ENCODE measurements at places on chromosomes 6 and 20.

- DNase-seq: no peak
Observed at GRCh38 chr6:161265975-161266374, 7.9 kb downstream of the AGPAT4 start.

DNA sequence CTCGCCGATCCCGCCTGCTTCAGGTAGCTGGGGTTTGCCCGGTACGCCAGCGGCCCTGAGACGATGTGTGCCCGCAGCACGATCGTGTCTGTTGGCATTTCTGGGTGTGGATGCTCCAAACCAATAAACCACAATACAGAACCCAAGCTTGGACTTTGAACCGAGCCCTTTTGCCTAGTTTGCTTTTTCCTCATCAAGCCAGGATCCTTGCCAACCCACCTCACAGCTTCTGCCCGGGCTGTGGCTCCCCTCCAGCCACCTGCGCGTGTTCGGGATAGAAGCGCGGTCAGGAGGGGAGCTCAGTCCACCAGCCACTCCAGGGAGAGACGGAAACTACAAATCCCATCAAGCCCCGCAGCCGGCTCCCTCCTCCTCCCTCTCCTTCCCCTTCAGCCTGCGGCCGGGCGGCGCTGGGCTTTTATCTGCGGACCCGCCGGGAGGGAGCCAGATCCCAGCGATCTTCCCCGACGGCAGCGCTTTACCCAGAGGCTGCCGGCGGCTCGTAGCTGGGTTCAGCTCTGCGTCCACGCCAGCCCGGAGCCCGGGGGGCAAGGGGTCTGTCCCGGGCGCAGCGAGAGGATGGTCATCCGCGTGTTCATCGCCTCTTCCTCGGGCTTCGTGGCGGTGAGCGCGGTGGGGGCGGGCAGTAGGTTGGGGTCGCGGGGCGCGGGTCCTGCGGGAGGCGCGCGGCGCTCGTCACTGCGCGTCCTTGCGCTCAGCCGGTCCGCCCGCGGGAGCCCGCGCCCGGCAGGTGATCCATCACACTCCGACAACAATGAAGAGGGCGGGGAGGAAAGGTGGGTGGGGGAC lies at the start of gene SH3BGRL2:
SH3BGRL2 (plus strand) TSS at position 447 of the 810 bp plus-strand sequence; CDS start at position 580, 133 bp downstream.
- DNase-seq: peak; percentile 78

DNA sequence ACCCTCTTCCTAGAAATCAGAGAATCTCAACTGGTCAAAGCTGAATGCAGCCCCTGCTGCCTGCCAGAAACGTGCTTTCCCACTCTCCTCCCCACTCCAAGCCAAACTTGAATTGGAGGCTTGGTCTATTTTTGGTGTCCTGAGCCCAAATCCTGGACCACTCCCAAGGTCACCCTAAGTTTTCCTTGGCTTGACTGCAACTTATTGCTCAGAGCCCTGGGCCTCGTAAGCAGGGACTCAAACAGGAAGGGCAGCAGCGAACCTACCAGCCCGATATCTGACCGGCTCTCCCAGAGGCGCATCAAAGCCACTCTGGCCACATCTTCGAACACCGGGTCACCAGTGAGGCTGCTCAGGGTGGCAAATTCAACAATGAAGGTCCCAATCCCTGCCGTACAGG lies 12.7 kb downstream of the EDEM2 start:
- no peak for DNase-seq

- no peak for DNase-seq
Observed at GRCh38 chr6:112268654-112269053, 14.3 kb upstream of the LAMA4 start.

DNA sequence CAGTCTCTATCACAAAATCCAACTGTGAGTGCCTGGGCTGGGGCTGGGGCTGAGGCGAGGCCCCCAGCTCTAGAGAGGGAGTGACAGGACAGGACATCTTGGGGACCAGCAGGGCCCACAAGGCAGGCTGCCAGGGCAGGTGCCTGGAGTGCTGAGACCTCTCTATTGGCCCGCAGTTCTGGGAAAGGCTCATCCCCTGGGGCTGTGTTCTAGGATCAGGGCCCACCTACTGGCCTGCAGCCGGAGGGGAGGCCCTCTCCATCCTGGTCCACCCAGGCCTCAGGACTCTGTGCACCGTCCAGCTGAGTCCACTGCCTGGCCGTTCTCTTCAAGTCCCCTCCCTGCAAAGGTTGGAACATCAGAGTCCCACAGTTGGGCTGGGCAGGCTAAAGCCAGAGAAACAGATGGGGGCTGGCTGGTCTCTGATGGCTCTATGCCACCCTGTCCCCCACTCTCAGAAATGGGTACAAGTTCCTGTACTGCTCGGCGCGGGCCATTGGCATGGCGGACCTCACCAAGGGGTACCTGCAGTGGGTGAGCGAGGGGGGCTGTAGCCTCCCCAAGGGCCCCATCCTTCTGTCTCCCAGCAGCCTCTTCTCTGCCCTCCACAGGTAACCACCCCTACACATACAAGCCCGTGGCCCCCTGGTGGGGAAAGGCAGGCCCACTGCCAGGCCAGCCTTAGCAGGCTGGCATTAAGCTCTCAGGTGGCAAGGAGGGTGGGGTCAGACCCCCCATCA lies 9.0 kb downstream of the EMILIN3 start:
- no peak for DNase-seq

- DNase-seq: no peak
Observed at GRCh38 chr20:59153355-59153681, 10.3 kb upstream of the ZNF831 start.

GRCh38 chr6:33904050-33904746 lies 100.4 kb upstream of the MLN start:
- DNase-seq: peak; percentile 61

- DNase-seq: no peak
Observed at GRCh38 chr6:2132416-2132815, 113.0 kb downstream of the GMDS start.

DNA sequence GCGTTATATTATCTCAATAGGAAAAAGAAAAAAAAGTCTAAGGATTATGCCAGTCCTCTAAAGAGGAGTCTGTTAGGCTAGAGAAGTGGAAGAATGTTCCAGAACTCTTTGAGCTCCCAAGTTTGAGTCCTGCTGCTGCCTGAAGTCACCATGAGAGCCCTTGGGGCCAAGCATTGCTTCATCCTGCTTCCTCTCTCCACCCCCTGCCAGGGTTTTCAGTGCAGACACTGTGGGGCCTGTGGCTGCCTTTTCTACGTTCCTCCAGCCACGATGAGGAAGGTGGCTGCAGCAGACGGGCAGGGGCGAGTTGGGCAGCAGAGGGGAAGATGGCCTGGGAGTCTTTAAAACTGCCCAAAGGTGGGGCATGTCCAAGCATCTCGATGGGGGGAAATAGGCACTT lies 214.4 kb upstream of the KCNG1 start:
- no peak for DNase-seq

- DNase-seq: peak; percentile 68
Observed at GRCh38 chr6:24408719-24409410, 6.1 kb downstream of the MRS2 start.

GRCh38 chr6:44289726-44290260 lies 19.5 kb downstream of the TMEM151B start:
- no peak for DNase-seq
